ENCODE measurements at places on chromosomes 5 and 9. TPM values are rescaled to one million over a fixed set of nuclear protein-coding genes. Genes with fewer than 3 reads are reported as not detected.
A peak's percentile ranks its signal among the peaks of the same experiment; 100 is the strongest.

DNA sequence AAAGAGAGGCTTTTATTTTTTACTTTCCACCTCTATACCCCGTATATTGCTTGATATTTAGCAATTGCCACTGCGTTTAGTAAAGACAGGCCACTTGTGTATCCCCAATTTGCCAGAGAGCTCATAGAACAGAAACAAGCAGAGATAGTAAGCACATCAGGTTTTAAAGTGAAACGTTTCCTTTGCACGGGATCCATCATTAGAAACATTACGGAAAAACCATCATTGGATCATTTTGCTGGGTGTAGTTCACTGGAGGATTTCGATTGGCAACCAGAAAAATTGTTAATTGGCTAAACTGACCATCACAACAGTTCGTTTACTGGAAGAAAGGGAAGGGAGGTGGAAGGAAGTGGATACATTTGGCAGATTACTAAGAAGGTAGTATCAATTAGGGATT, 149.4 kb upstream of the STK32A start:
- H3K36me3 ChIP-seq = no peaks in the 10 kb centered on the region
- no peak overlapping the region for H3K27ac ChIP-seq
- no peak overlapping the region for H3K4me3 ChIP-seq
- no peak for DNase-seq

DNA sequence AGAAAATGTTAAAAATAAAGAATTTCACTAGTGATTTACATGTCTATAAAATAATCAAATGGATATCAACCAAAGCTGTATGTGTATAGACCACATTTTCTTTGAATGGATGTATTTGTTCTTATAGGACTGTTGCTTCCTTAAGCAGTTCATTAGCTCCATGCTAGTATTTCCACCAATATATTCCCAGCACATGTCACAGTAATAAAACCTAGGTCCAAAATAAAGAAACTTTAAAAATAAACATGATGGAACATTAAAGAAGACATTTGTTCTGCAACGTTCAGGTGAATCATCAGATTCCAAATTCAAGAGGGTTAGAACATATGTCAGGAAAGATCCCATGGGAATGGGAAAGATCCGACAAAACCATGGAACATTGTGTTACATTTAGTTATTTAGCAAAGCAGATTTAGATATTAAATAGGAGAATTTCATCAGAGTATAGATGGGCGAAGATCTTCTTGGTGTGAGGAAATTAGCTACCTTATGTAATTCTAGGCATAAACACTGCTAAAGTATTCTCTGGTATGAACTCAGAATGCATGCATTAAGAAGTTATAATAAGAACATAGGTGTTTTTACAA, 490.7 kb downstream of the CDH18 start:
- H3K27ac ChIP-seq = no peak overlapping the region
- H3K4me1 ChIP-seq = no peaks in the 10 kb centered on the region
- no peaks in the 10 kb centered on the region for H3K36me3 ChIP-seq
- DNase-seq = no peak

DNA sequence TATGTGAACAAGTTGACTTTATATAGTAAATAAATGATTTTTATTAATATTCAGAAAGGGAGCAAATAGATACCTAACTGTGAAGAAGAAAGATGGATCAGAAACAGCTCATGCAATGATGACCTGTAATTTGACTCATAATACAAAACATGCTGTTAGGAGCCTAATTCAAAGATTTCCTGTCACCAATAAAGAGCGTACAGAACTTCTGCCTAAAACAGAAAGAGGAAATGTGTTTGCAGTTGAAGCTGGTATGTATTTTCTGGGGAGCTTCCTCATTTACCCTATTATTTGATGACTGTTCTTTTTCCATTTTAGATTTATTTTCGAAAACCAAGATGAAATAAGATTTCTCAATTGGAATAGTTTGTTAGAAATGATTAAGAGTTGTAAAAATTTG, 11.4 kb downstream of the YTHDC2 start:
- no peak overlapping the region for H3K4me3 ChIP-seq
- no peaks in the 10 kb centered on the region for H3K27me3 ChIP-seq

GRCh38 chr5:2298781-2299180, 416.1 kb upstream of the IRX4 start:
- no peak overlapping the region for H3K27ac ChIP-seq
- H3K36me3 ChIP-seq = no peaks in the 10 kb centered on the region
- H3K4me1 ChIP-seq = no peaks in the 10 kb centered on the region
- DNase-seq = no peak
- H3K27me3 ChIP-seq = no peaks in the 10 kb centered on the region
- no peak overlapping the region for H3K4me3 ChIP-seq

DNA sequence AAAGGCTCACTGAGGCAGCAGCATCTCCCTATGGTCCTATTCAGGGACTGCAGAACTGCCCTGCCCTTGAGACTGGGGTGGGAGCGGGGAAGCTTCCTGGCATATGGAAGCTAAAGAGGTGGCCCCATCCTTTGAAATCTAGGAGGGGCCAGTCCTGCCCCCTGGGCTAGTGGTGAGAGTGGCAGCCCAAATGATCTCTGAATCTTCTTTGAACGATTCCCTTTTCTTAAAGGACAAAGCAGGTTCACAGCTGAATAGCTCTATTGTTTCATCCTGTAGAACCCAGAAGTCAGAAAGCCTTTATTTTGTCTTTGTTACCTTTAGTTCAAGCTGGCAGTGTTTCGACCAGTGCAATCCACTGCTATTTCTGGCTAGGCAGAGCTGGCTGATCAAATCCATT, 741.9 kb downstream of the IRX1 start:
- no peak for DNase-seq
- no peaks in the 10 kb centered on the region for H3K27me3 ChIP-seq
- H3K36me3 ChIP-seq = no peaks in the 10 kb centered on the region
- no peaks in the 10 kb centered on the region for H3K4me1 ChIP-seq
- no peak overlapping the region for H3K27ac ChIP-seq
- no peak overlapping the region for H3K4me3 ChIP-seq

DNA sequence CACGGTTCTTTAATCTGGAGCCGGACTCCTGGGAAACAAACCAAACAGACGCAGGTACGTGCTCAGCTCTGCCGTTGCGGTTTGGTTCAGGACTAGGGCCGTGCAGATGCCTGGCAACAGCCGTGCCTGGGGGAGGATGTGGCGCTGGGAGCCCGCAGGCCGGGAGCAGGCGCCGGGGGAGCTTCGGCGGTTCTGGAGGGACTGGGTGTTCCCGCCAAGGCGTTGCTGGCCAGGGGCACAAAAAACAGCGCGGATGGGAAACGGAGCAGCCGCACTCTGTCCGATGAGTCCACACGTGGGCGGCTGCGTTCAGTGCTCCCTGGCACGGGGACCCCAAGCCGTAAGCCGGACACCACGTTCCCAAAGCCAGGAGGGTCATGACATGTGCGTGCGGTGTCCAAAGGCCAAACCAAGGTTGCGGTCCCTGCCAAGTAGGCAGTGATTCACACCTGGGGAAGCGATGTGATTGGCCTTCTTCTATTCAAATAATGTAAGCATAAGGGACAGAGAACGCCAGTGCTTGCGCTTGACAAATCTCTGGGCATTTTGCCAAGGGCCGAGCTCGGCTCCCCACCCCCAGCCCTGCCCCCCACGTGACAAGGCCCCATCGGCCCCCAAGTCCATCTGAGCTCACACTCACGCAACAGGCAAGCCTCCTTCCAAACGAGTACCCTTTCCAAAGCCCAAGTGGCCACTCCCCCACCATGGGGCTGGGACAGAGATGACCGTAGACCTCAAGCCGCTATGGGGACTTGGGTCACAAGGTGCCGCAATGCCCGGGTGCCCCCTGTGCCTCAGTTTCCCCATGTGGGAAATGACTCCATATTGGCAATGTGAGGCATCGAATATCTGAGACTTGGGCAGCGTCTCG, 49.7 kb upstream of the NKD2 start:
- H3K4me1 ChIP-seq = peaks cover 22% of the 10 kb centered on the region
- no peaks in the 10 kb centered on the region for H3K36me3 ChIP-seq
- no peak overlapping the region for H3K4me3 ChIP-seq

DNA sequence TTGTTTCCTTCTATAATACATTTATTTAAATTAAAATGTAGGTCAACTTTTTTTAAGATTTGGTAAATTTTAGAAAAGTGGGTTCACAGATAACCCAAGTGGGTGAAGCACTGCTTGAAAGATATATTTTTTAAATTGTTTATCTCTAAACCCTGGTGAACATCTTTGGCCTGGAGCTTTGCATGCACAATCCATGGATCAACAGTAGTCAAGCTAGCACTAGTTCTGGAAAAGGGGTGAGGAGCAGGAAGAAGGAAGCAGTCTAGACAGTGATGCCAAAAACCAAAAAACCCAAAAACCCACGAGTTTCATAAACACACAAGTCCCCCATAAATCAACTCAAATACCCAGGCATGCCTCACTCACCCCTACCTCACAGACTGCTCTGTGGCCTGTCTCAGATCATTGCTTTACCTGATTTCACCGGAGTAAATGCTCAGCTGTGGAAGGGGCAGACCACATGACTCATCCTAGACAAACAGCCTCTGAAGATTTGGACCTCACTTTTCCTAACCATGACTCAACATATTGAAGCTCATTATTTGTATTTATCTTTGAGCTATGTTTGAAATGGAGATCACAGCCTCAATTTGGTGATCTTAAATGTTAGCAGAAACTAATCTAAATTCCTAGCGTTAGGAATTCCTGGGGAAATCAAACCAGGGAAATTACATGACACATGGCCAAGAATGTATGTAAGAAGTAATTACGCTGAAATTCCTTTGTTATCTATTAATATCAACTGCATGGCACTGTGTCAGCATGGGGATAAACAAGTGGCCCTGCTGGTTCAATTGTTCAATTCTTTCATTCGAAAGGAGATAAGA, 149.6 kb downstream of the ZNF608 start:
- no peaks in the 10 kb centered on the region for H3K36me3 ChIP-seq
- no peaks in the 10 kb centered on the region for H3K4me1 ChIP-seq
- H3K27me3 ChIP-seq = no peaks in the 10 kb centered on the region

DNA sequence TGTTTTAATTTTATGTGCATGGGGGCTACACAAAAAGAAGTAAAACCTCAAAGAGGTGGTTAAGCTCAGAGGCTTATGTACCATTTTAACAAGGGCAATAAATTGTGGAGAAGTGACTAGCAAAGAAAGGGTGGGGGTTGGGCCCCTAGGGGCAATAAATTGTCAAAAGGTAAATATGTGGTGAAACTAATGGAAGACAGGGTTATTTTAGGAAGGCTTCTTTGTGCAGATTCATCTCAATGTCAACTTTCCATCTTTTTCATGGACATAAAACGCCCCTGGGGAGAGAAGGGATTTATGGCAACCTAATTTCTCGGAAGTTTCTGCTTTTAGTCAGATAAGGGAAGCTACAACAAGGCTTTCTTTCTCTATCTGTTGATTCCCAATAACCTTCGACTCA, 42.5 kb upstream of the GOLM1 start:
- no peaks in the 10 kb centered on the region for H3K36me3 ChIP-seq
- no peaks in the 10 kb centered on the region for H3K4me1 ChIP-seq
- no peak for DNase-seq
- H3K27ac ChIP-seq = no peak overlapping the region

DNA sequence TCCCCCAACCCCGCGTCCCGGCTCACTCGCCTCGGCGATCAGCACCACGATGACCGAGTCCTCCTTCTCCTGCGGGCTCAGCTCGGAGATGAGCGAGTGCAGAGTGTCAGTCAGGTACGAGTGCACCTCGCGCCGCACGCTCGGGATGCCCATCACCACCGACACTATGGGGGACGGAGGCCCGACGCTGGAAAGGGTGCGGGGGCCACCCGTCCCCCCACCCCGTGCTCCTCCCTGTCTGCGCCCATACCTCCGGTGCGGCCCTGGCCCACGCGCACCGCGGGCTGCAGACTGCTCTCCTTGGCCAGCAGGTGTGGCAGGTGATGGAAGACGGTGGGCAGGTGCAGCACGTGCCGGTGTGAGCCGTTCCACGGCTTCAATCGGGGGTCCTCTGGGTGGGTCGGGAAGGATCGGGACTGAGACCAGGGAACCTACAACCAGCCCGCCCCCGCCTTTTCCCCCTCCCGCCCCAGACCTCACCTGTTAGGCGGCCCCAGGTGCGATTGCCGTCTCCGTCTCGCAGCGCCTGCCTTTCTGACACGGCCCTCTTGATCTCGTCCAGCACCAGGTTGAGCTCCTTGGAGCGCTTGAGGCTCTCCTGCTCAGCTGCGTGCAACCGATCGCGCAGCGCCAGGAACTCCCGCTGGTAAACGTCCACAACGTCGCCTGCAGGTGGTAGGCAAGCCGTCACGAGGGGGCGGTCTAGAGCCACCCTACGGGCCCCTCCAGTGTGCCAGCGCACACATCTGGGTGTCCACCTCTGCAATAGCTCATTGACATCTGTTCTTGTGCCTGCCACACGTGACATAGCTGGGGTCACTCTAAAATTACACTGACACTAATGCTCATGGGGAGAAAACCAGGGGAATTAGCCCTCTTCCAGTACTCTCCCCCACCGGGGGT, 5.1 kb downstream of the MGAT4B start:
- H3K36me3 ChIP-seq = peaks cover 9% of the 10 kb centered on the region
- H3K27me3 ChIP-seq = no peaks in the 10 kb centered on the region
- DNase-seq = peak; percentile 85

DNA sequence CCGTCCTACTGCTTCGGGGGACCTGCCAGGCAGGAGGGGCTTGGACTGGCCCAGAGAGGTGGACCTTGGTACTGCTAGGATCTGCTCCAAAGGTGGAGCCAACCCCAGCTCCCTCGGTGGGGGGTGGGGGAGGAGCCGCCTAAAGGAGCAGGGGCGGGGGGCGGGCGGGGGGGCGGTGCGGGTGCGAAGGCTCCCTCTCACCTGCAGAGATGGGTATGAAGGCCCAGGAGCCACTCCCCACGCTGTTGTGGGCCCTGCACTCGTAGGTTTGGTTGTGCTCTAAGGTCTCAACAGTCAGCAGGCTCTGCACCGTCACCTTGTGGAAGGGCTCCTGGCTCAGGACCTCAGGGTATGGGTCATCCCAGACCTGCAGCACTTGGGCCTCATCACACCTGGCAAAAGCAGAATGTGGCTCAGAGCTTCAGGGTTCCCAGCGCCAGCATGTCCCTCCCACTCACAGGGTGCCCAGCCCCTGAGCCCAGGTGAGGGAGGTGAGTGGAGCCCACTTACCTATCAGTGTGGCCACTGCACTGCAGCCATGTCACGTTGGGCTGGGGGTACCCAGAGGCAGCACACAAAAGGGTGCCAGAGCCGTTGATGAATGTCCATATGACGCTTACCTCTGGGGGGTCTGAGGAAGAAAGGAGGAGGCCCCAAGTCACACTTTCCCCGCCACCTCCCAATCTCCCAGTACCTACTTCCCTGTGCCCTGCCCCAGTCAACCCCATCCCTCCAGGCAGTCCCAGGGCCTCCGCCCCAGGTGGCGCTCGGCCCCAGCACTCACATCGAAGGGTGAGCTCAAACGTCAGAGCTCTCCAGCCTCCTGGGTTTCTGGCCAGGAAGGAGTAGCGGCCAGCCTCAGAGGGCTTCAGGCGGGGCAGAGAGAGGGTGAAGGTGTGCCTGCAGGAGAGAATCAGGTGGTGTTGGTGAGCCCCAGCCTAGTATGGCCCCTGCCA, 16.4 kb downstream of the CSF1R start:
- no peak for DNase-seq
- H3K27ac ChIP-seq = no peak overlapping the region
- H3K36me3 ChIP-seq = no peaks in the 10 kb centered on the region

GRCh38 chr9:22124263-22125011, 115.3 kb upstream of the CDKN2B start:
- H3K4me3 ChIP-seq = no peak overlapping the region
- no peaks in the 10 kb centered on the region for H3K27me3 ChIP-seq
- H3K36me3 ChIP-seq = no peaks in the 10 kb centered on the region
- no peaks in the 10 kb centered on the region for H3K4me1 ChIP-seq
- DNase-seq = no peak

MED7 gene
- 14.7 TPM for total RNA-seq

CCDC107 gene
- total RNA-seq = 18.5 TPM

GHR gene
- not detected for total RNA-seq

HARS1 gene
- total RNA-seq = 104 TPM

RAB3C gene
- total RNA-seq = not detected

GRXCR2 gene
- total RNA-seq = not detected

Measured in CD8-positive, alpha-beta memory T cell (primary cell).